GM04503 (cell line): ENCODE measurements at places on chromosomes 5 and 9.
A peak's percentile ranks its signal among the peaks of the same experiment; 100 is the strongest.

DNA sequence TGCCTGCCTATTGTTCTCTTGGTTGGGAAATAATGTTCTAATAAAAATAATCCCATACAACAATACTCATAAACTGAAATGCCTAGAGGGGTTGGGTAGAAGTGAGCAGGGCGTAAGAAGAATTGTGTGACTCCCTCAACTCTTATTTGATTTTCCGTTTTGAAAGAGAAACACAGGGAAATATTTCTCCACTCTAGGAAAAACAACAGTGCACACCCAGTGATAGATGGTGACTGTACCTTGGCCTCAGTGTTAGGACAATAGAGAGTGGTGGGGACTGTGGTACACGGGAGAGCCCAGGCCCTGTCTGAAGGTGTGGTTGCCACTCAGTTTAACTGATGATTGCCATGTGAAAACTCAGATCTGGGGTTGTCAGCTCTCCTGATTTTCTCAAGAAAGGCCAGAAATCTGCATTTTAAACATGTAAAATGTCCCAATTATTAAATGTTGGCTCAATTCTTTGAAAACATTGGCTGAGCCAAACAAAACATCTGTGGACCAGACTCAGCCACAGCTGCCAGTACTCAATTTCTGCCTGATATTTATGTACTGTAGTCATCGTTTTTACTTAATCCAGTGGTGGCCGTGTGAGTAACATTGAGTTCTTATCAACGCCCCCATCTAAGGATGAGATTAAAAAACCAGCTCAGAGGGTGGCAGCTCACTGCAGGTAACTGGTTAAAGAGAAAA is 103.8 kb upstream of the ZNF618 start:
- peak; percentile 29 for DNase-seq

GRCh38 chr5:139647506-139648204 is 494 bp upstream of the CXXC5 start:
- no peak for DNase-seq

- DNase-seq: no peak
Measured at GRCh38 chr9:13568841-13569601, 289.5 kb upstream of the MPDZ start.

GRCh38 chr5:149802008-149802680 is 72.0 kb downstream of the PPARGC1B start:
- no peak for DNase-seq

DNA sequence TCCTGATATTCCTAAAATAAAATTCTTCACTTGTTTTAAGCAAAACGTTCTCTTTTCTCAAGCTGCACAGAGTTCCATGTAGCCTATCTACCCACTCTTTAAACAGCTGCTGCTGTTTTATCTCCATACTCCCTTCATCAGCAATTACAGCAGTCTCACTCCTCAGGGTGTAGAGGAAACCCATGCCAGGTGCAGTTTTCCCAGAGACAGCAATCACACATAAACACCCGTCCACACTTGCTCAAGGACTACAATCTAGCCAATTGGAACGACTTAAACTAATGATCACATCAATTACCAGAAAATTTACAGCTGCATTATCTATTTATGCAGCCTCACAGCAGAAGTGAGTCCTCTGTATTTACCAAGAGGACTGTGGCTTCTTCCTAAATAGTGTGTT is 141.7 kb downstream of the HTR1A start:
- DNase-seq: no peak

DNA sequence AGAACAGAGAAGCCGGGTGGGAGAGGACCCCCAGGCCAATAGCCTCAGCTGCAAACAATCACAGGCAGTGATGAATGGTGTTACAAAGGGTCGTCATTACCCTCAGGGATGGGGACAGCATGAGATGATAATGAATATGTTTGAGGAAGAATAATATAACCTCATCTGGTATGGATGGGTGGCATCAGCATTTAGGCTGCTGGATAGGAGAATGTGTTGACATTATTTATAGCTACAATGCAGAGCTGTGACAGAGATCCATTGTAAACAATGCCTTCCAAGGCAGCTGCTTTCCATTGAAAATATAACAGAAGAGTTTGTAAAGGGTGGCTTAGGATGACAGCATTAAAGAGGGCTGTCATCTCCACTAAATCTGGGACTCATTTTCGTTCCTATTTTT is 365.5 kb downstream of the KCNN2 start:
- DNase-seq: no peak

GRCh38 chr9:106916466-106917235 is 53.7 kb downstream of the ZNF462 start:
- peak; percentile 61 for DNase-seq

- no peak for DNase-seq
Measured at GRCh38 chr5:75734913-75735789, 17.9 kb upstream of the POC5 start.

DNA sequence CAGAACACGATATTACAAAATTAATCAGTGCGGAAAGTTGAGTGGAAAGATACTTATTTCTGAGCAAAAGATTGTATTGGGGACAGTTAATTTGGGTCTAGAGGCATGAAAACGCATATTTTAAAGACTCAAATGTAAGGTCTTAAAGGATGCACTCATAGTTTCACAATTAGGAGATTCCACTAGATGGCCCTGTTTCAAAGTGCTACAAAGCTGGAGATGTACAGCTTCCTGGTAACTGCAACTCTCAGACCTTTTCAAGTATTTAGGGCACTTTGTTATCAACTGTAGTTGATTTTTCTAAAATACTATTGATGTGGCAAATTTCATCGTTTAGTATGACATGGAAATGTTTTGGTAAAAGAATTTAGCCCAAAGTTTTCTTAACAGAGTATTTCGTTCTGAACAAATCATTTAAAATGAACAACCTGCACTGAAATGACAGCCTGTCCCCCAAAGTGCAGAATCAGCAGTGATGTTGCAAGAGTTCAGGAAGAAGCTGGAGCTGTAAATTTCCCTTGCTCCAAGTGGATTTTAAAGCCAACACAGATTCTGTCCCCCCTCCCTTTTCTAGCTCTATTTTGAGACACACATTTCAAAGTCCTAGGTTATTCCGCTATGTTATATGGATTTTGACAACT is 16.2 kb upstream of the NDUFB6 start:
- DNase-seq: no peak
